ENCODE measurements at places on chromosomes 12 and 14. TPM values are rescaled to one million over a fixed set of nuclear protein-coding genes. Genes with fewer than 3 reads are reported as not detected.

TRPV4 gene
- 3.1 TPM for total RNA-seq

MIA2 gene
- 23.5 TPM for total RNA-seq

ABHD12B gene
- total RNA-seq: 0.17 TPM

SDSL gene
- 4.5 TPM for total RNA-seq

PTPRB gene
- 1.2 TPM for total RNA-seq

POLR3B gene
- total RNA-seq: 14.5 TPM

A2M gene
- 84.9 TPM for total RNA-seq

CLMN gene
- total RNA-seq: 23.0 TPM

KRT6C gene
- 0.31 TPM for total RNA-seq

IFNG-AS1 gene
- not detected for total RNA-seq

OR10A7 gene
- total RNA-seq: not detected

SRRM4 gene
- total RNA-seq: 1.4 TPM
